Frontal cortex (tissue), 4 donors: ENCODE measurements at places on chromosomes 3 and 15. TPM values are rescaled to one million over a fixed set of nuclear protein-coding genes. Genes with fewer than 3 reads are reported as not detected.
A peak's percentile ranks its signal among the peaks of the same experiment; 100 is the strongest.

DNA sequence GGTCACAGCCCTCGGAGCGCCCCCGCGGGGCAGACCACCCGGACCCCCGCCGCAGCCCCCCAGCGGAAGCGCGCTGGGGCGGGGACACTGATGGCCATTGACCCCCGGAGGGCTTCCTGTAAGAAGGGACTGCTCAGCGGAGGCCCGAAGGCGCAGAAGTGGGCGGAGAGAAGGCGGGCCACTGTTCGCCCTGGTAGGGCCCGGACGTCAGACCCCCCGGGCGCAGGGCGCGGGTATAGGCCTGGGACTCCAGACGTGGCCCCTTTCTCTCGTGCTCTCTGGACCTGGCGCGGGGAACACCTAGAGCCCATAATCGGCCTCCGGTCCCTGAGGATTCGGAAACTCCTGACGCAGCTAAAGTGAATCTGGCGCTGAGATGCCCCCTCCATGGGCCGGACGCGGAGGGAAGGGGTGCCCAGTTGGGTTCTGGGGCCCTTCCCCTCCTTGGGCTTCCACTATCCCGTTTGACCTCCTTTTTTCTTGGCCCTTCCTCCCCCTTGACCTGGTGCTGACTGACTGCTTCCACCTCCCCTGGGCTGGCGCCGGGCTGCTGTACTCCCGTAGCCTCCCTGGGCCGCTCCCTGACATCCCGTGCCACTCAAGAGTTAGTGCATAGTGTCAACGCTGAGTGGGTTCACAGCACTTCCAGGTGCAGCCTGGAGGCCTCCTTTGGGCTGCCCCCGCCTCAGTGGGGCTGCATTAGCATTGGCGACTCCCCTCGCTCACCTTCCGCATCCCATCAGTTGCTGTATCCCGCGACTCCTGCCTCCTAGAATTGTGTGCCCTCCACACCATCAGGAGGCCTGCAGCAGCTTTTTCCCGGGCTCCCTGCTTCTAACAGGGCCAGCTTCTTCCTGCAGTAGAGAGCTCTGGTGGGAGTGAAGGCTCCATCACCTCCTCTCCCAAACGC is 694 bp downstream of the ABTB1 start:
- no peak for DNase-seq

DNA sequence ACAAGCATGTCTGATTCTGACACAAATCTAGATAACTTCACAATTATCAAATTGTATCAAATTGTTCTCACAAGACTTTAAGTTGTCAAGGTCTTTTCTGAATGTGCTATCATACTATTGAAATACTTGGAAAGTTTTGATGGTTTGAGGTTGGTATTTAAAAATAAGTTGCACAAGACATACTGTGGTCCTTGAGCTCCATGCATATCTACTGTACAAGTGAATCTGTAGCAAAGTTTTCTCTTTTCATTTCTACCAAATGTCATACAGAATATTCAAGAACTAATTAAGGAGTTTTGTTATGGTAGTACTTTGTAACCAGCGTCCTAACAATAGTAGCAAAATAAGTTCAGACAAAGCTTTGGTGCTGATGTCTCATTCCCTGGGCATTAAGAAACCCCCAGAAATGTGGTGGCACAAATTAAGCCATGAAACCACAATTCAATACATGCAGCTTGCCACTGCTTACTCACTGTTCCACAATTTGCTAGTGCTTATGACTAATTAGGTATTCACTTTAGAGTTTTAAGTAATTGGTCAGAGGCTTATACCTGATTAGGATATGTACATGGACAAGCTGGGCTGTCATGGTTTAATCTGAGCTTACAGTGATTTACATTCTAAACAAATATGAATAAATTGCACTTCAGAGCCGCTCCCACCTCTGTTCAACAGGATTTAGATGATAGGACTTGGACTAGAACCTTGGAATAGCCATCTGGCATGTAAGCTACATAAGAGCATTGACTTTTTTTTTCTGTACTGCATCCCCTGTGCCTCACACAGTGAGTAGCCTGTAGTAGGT is 8.8 kb downstream of the TBC1D23 start:
- DNase-seq, result no peak

GRCh38 chr3:160773722-160774121 is 17.7 kb downstream of the PPM1L start:
- no peak for DNase-seq

GRCh38 chr3:155519078-155519477 is 225.6 kb upstream of the STRIT1 start:
- DNase-seq, result no peak

DNA sequence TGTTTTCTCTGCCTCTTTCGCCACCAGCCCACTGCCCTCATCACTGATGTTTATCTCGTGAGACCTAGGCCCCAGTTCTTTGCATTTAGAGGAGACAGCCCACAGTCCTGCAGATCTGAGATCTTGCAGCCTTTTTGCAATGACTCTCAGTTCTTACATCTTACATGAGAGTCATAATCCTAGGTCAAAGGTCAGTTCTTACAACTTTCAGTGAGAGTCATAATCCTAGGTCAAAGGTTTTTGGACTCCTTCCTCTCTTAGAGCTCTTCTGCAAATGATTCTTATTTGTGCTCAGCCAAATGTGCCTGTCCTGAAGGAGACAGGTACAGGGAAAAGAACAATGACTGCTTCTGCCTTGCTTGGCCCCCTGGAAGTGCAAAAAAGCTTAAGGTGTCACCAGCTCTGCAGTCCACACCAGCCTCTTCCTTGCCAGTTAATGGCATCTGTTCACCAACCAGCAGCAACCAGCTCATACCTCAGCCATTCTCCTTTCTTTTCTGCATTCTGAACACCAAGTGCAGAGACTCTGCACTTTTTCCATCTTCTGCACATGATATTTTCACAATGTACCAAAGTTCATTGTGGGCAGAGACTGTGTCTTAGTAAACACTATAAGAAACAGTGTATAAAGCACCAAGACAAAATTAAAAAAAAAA is 67.1 kb downstream of the ABHD5 start:
- DNase-seq, result no peak

DNA sequence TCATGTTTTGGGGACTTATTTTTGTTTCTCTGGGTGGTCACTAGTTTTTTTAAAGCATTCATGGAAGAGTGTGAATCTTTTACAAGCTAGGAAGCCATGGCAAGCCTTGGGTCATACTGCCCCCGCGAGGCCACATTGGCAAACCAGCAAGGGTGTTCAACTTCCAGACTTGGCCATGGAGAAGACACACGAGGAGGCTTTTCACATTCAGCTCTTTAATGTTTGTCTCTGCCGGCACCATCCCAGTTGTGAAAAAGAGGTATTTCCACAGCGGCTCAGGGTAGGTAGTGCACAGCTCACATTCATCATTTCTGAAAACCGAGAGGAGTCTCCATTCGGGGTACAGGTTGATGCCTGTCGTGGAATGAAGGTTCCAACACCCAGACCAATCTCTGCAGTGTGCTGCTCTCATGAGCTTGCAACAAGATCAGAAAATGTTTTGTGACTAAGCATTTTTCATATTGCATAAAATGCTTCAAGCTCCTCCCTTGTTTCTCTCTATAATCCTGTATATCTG is 7.7 kb downstream of the CCR5 start:
- peak; percentile 22 for DNase-seq

GRCh38 chr15:89342840-89343239 is 8.2 kb upstream of the POLG start:
- no peak for DNase-seq

ADGRG7 gene
- not detected for total RNA-seq

NANOGP8 gene
- not detected for total RNA-seq

HHLA2 gene
- not detected for total RNA-seq

RAP2B gene
- total RNA-seq, result 42.8 TPM

CEP19 gene
- total RNA-seq, result 10.6 TPM

RTP1 gene
- 0.41 TPM for total RNA-seq
